PC-9 (cell line): ENCODE measurements at places on chromosomes 3 and 15.

DNA sequence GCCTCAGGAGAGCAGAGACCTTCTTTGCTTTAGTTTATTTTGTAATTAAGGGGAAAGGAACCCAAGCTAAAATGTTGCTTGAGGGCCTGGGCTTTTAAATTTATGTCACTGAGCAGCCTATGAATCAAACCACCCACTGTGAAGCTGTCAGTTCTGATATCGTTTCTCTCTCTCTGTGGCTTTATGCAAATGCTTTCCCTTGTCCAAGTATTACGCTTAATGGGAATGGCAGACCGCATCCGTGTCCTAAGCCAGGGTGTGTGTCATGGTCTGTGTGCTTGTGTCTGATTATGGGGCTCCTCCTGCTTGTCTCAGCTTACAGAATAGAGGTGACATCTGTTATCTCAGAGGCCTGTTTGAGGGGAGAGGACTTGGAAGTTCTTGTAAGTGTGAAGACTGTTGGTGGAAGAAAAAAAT lies 82.4 kb downstream of the EBLN2 start:
- no peak for DNase-seq

- peak; percentile 82 for DNase-seq
Measured at GRCh38 chr3:156605686-156606605, 51.0 kb upstream of the SSR3 start.

DNA sequence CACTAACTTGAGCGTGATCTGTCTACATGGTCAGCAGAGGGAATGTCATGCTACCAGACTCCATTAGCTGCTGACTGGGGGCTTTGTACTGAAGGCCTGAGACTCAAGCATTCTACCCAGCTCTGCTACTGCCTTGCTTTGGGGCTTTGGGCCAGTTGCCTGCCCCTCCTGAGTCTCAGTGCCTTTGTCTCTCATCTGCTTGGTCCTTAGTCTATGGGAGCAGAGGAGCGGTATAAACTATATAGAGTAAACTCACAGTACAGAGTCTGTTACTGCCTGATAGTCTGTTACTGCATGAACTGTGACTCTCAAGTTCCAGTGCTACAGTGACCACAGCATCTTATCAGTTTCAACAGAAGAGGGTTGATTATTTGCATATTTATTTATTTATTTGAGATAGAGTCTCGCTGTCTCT lies 38.5 kb upstream of the C15orf39 start:
- DNase-seq, result no peak

GRCh38 chr3:20421-20820 lies 176.1 kb upstream of the CHL1 start:
- DNase-seq, result no peak

GRCh38 chr3:181705086-181705480 lies 6.6 kb upstream of the SOX2 start:
- DNase-seq, result no peak

DNA sequence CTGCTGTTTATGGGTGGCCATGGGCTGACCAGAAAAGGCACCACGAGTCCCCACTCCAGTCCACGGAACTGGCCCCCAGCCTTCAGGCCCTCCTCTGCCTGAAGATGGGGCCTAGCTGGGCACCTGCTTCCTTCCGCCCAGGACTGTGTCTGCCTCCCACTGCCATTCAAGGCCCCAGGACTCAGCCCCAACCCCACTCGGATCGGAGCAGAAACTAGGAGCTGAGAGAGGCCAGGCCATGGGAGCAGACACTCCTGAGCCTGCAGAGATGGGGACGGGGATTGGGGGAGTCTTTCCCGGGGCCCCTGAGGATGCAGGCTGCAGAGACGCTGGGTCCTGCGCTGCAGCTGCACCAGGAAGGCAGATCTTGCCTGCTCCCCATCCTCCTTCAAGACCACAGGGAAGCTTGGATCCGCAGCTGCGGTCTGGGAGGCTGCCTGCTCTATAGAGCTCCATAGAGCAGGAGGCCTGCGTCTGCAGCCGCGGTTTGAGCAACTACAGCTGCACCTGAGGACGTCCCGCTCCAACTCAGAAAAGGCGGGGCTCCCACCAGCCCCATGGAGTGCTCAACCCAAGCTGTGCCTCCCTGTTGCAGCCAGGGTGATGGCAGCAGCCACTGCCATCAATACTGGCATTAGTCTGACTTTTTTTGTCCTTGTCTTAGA lies 383.9 kb upstream of the TMCO5A start:
- no peak for DNase-seq

GRCh38 chr15:84740691-84741090 lies 7.7 kb upstream of the ZNF592 start:
- DNase-seq, result no peak

- DNase-seq, result no peak
Measured at GRCh38 chr3:18044971-18045880, 302.8 kb upstream of the TBC1D5 start.

DNA sequence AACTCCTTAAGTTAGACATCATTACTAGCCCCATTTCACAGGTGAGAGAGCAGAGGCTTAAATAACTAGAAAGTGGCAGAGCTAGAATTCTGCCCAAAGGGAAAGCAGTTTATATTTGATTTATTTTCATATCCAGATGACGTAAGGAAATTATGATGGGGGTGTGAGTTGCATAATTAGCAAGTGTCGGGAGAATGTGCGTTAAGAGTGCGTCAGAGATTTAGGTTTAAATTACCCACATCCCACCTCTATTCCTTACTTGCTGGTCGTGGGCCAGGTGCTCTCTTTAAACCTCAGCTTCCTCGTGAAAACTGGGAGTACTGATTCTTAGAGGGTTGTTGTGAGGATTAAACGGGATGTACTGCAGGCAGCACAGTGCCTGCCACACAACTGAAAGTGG lies 32.3 kb downstream of the FSTL1 start:
- DNase-seq, result no peak

DNA sequence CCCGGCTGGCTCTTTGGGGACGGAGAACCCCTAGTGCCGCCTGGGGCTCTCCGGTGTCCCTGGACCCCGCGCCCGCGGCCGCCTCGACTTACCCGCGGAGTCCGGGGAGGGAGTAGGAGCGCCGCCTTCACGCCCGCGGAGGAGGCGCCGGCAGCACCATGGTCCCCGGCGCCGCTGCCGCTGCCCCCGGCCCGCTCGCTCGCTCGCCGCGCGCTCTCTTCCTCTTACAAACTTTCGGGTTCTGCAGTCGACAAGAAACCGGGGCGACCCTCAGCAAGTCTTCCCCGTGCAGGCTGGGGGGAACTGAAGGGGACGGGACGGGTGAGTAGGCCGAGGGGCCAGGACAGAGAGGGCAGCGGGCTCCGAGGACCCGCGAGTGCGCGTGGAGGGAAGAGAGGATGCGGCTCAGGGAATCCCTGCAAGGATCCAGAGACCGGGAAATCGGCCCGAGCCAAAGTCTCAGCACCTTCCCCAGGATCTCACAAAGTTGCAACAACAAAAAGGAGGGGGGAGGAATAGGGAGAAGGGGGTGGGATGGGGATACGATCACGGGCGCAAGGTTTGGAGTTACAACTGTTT lies 2.0 kb downstream of the FOXP1 start:
- DNase-seq, result peak; percentile 10
